Smooth muscle cell of the pulmonary artery (primary cell): ENCODE measurements at places on chromosomes 12 and 14. TPM values are rescaled to one million over a fixed set of nuclear protein-coding genes. Genes with fewer than 3 reads are reported as not detected.

NGB gene
- not detected in 2 replicates for total RNA-seq

TRMT61A gene
- total RNA-seq, result 10.6 and 16.8 TPM in 2 replicates

CCDC184 gene
- 1.9 and 2.2 TPM in 2 replicates for total RNA-seq

KLRF2 gene
- total RNA-seq, result not detected in 2 replicates

PMCH gene
- total RNA-seq, result 0.30 and 0.39 TPM in 2 replicates
